ENCODE measurements at places on chromosomes 2 and 18.

DNA sequence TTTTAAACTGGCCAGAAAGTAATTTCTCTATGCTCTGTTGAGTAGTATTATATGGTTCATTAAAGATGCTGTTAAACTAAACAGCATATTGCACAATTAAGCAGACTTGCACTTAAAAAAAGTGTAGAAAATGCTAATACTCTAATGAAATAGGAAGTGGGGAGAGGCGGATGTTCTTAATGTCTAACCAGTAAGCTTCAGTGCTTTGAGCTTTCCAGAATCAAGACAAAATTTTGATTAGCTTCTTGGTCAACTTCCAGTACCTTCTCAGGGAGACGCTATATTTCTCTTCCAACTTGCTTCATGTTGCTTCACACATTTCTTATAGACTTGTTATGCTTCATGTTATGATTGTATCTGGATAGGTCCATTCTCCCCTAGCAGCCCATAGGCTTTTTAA is 89.1 kb downstream of the MAP2 start:
- DNase-seq = no peak

- no peak for DNase-seq
Observed at GRCh38 chr18:77065221-77065981, 67.2 kb downstream of the MBP start.

- no peak for DNase-seq
Observed at GRCh38 chr2:119649364-119649917, 29.6 kb upstream of the TMEM177 start.

DNA sequence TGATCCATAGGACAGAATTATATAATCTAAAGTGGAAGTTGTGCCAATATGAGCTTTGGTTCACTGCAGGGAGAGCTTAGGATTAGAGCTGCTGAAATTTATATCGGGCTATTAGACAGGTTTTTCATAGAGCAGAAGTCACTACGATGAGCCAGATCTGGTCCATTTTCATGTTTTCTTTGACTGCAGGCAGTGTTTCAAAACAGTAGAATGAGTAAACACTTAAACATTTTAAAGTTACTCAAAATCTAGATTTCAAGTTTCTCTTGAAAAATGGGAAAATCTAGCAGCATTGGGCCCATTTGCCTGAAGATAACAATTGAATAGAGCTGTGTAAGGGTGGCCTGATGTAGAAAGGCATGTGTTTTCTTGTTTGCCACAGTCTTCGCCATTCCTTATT is 14.5 kb upstream of the ADAM23 start:
- DNase-seq = no peak

Data from femur (tissue), 1 donor.